Kidney glomerular epithelial cell (primary cell): ENCODE measurements at places on chromosomes 6 and 20.

DNA sequence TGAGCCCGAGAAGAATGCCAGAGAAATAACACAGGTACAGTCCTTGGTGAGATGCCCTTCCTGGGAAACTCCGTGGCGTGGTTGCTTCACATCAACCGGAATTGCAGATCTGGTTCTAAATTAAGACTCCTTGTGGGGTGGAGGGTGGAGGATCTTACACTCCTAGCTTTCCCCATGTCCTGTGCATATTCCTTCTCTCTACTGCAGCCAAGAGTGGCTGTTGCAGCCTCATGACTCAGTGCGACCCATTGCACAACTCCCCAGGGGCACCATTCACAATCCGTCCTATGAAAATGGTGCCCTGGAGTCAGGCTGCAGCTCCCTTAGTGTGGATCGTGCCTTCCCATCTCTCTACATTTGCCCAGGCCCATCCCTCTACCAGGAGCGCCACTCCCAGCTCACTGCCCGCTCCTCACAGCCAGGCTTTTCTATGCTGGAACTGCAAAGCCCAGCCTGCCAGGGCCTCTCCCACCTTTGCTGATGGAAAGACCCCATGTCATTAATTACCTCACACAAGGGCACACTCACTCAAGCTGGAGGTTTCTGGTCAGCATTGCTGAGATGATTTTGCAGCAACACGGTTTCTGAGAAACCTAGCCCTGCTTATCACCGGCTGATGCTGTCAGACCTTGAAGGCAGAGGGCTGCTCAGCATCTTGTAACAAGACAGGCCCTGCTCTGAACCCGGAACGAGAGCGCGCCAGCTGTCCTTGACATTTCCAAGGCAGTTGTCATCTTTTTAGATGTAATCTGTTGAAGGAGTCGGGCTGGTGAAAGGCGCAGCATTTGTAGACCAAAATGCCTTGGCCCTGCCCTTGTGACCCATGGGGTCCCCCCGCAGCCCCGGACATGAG is 39.7 kb downstream of the SIRPA start:
- DNase-seq: no peak

DNA sequence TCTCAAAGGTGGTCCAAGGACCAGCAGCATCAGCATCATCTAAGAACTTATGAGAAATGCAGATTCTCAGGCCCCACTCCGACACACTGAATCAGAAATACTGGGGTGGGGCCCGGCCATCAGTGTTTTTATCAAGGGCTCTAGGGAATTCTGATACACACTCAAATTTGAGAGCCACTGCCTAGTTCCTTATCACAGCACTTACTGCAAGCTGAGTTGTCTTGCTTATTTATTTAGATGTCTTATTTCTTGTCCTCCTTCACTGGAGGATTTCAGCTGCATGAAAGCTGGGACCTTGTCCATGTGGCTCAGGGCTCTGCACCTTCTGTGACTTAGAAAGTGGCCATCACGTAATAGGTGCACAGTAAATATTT is 139.4 kb upstream of the RREB1 start:
- DNase-seq: no peak

DNA sequence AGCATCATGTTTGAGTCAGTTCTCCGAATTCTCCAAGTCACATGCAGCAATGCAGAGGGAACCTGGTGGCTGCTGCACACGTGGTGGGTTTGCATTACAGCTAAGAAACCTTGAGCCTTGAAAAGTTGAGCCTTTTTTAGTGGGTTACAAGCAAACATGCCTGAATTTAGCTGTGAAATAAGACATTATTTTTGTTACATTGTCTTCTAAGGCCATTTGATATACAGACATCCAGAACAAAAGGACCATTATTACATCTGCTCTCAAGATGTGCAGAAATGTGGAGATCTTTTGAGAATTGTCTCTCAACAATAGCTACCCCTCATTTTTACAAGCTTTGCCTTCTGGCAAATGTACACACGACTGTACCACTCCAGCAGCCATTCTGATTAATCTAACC is 720.5 kb upstream of the SLC35B3 start:
- no peak for DNase-seq

GRCh38 chr6:82891076-82891475 is 174.6 kb downstream of the UBE3D start:
- DNase-seq: no peak

DNA sequence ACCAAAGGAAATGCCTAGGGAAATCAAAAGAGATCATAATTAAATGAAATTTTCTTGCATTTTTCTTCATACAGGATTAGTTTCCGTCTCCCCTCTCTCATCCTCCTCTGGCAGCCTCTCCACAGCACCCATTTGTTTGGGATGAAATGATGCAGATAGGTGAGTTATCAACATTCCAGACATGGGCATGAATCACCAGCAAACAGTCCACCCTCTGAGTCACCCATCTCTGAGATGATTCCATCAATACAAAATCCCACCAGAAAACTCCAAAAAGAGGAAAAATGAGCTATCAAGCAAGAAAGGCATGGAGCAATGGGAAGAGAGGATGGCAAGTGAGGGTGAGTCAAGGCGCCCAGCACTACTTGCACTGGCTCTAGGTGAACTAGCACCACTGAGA is 11.4 kb downstream of the MC3R start:
- no peak for DNase-seq

- DNase-seq: peak; percentile 7
These were observed 102.2 kb downstream of the BACH2 start for GRCh38 chr6:90194371-90194841.

DNA sequence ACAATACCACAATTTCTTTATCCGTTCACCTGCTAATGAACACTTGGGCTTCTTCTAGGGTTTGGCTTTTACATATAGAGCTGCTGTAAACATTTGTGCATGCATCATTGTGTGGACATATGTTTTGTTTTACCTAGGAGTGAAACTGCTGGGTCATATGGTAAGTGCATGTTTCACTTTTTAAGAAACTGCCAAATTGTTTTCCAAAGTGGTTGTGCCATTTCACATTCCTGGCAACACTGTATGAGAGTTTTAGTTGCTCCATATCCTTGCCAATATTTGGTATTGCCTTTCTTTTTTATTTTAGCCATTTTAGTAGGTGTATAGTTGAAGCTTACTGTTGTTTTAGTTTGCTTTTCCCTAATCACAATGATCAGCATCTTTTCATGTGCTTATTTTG is 14.1 kb upstream of the RPN2 start:
- DNase-seq: no peak

DNA sequence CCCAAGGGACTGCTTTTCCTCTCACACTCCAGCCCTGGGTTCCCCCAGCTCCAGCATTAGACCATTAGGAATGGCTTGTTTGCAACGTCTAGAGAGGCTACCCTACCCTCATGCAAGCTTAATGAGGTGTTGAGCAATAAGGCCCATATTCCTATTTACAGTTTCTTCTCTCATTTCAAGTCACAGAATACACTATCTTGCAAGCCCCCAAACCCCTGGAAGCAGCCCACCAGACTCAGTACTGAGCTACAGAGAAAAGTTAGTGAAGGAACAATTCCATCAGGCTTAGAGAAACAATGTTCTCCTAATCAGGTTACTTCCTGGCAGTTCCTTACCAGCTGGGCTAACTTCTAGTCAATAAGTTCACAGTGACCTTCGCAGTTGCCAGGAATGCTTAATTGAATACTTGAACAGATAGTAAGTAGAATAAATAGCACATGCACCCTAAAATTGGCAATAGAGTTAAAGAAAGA is 606.5 kb upstream of the NOX3 start:
- DNase-seq: no peak

- no peak for DNase-seq
These were observed 64.0 kb upstream of the KCNK16 start for GRCh38 chr6:39386487-39386886.

DNA sequence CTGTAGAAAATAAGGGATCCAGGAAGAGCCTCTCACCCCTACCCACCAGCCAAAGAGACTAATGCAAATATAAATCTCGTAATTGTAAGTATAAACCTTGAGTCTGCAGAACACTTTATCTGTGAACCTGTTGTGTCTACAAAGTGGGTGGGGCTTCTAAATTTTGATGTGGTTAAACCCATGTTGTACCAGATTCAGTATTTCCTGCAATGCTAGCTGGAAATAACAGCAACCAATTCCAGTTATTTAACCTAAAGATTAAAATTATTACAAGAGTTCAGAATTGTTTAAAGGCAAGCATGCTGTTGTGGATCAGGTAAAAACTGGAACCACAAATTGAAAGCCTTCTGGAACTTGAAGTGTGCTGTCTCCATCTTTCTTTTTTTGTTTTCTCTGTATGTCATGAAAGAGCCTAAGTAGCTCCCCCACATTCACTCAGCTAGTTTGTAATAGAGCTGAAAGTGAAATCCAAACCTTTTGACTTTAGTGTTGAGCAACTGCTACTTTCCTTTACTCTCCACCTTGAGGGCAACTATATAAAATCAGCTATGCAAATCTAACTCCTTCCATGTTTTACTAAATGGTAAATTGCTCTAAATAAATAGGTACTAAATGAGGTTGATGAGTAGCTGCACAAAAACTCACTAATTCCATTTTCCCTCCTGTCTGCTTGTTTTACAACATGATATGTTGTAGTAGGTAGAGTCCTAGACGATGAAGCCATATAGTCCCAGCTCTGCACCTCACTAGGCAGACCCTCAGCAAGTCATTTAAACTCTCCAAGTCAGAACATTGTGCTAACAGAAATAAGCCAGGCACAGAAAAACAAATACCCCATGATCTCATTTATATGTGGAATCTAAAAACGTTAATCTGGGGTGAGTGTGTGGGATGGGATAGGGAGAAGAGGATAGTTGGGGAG is 17.9 kb upstream of the THEMIS start:
- no peak for DNase-seq

DNA sequence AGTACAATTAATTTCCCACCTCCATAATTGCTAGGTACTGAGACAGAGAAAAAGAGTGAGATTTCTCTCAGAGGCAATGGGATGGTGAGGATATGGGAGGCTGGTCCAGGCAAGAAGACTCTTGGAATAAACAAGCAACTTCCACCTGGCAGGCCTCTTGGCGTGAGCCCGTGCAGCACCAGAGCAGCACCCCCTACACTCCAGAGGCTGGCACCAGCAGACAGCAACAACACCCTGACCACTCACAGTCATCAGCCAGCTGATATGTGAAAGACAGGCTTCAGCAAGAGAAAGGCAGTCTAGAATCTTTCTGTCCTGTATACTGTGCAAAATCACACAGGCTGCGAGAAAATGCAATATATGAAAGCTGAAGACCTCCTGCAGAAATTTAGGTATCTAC is 59.7 kb downstream of the KIF13A start:
- no peak for DNase-seq

GRCh38 chr6:80932359-80932758 is 820.1 kb downstream of the TENT5A start:
- DNase-seq: no peak

DNA sequence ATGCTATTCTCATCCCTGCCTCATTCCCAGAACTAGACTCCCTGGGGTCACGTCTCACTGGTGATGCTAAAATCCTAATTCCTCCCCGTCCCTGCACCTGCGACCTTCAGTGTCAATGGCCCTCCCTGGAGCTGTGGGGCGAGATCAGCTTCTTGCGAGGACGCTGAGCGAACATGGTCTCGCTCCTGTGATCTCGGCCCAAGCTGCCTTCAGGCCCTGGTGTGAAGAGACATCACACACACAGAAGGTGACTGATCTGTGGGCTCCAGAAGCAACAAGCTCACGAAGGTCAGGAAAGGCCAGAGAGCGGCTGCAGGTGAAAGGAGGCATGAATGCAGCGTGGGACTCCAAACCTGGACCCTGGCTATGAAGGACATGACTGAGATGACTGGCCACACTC is 139.5 kb upstream of the CST7 start:
- no peak for DNase-seq

DNA sequence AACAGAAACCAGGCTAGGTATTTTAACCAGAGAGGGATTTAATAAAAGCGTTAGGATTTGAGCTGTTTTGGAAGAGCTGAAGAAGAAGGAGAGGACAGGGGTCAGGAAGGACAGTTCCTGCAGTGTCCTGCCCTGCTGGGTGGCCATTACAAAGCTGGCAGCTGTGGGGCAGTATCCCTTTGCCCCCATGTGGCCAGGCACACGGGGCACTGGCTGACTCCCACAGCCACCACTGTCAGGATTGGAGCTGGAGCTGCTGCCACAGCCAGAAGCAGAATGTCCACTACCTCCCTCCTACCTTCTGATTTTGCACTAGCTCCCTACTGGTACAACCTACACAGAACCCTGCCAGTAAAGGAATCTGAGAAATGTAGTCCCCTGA is 46.5 kb downstream of the SLC22A3 start:
- DNase-seq: no peak

DNA sequence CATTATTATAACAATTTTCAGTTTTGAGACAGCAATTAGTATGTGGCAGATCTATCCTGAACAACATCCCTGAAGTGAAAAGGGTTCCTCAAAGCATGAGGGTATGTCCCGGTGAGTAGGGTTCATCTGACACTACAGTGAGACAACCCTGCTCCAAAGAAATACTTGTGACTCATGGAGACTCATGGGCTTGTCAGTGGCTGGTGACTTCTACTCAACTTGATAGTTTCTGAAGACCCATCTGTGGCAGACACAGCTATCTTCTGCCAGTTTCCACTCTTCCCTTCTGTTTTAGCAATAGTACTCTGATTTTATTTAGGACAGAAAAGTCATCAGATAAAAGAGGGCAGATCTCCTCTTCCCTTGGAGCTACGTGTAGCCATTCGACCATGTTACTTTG is 41.4 kb downstream of the MAP3K7 start:
- DNase-seq: no peak

DNA sequence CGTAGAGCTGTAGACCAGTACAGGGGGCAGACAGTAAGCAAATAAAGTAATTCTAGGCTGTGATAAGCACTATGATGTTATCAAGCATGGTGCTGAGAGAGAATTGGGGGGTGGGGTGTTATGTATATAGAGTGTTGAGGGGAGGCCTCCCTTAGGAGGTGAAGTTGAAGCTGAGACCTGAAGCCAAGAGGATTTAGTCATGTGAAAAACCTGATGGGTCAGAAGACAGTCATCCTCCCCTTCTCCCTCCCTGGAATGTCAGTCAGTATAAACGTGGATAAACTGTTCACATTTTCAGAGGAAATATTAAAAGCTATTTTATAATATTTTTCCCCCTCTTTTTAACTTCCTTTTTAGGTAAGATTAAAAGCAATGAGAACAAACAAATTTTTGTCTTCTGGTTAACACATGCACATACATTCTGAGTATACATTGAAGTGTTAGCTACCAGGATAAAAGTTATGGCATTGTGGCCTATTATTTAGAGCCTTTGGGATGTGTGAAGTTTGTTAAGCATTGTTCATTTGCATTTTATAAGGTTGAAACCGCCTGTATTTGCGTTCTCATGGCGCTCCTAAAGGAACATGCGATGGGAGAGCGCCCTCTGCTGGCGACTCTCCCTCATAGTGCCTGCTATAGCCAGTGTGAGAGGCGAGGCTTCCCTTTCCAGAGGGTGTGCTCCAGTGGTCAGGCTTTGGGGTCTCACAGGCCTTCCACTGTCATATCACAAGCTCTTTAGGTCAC is 35.4 kb upstream of the MAPK13 start:
- peak; percentile 73 for DNase-seq

DNA sequence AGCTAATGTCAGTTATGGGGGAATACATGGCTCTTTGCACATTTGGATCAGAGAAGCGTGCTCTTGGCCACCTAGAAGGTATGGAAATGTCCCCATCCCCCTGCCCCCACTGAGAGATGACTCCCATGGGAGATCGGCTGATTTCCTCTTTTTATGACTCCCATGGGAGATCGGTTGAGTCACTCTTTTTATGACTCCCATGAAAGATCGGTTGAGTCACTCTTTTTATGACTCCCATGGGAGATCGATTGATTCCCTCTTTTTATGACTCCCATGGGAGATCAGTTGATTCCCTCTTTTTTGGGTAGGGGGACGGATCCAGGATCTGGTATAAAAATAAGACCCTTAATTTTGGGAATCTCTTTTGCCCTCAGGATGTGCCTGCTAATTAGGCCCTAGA is 10.3 kb upstream of the TAAR9 start:
- DNase-seq: no peak

GRCh38 chr6:157186785-157187181 is 136.5 kb downstream of the TMEM242 start:
- DNase-seq: no peak
